ENCODE measurements at places on chromosomes 1 and 21.

- DNase-seq, result no peak
Measured at GRCh38 chr1:202659974-202660373, 50.3 kb downstream of the SYT2 start.

- no peak for DNase-seq
Measured at GRCh38 chr1:3924825-3925220, 24.8 kb upstream of the C1orf174 start.

GRCh38 chr1:44134071-44134920, 7.1 kb downstream of the KLF18 start:
- no peak for DNase-seq

GRCh38 chr1:162137179-162137960, 67.9 kb downstream of the NOS1AP start:
- no peak for DNase-seq

GRCh38 chr1:210741564-210741963, 392.4 kb downstream of the KCNH1 start:
- no peak for DNase-seq

GRCh38 chr1:203268901-203269653, 36.2 kb upstream of the BTG2 start:
- peak; percentile 46 for DNase-seq

DNA sequence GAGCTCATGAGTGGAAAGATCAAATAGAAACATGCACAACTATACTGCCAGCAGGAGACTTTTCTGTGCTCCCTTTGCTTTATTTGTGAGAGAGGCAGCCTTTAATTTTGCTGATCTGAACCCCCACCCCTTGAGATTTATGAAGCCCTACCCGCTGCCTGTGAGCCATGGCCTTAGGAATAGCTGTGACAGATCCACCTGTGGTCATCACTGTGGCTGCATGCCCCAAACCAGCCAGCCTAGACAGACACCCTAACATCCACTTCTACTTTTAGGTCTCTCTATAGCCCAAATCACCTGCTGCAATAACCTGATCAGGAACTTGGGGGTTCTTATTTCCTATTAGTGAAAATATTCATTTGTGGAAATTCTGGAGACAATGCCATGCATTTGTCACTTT, 196.2 kb downstream of the C1orf94 start:
- no peak for DNase-seq

DNA sequence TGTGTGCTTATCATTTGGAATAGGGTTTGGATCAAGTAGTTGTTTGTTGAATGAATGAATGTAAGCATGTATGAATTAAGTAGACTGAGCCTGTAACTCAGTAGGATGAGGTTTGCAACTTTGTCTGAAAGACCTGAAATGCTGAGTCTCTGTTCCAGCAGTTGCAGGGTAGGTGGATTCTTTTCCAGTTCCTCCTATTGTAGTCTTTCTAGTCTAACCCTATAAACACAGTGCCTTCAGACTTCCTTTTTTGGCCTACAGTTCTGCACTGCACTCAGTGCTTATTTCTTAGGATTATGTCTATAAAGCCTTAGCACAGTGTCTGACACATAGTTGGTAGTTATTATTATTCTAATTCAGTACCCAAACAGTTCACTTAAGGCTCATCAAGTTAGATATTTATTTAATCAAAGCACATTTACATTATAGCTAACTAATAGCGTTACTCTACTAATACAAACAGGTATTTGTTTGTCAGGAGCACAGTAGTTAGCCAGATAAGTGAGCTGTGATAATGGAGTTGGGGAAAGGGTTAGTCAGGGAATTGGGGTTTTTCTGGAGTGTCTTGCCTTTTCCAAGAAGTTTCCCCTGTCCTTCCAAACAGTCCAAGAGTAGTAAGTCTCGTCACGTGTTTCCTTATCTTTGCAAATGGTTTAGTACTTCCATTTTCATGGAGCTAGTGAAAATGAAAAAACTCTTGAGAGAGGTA, 45.0 kb downstream of the ABCD3 start:
- no peak for DNase-seq

DNA sequence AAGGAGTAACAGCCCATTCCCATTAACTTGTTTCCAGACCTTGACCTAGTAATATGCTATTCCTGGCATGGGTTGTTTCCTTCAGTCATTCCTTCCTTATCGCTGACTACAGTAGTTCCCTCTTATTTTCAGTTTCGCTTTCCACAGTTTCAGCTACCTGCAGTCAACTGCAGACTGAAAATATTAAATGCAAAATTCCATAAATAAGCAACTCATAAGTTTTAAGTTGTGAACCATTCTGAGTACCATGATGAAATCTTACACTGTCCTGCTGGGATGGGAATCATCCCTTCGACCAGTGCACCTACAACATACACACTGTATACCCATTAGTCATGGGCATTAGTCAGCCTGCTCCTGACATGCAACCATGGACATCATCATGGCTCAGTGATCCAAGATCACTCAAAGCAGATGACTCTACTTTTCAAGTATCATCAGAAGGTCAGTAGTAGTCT, 66.7 kb downstream of the CCDC30 start:
- no peak for DNase-seq

- DNase-seq, result no peak
Measured at GRCh38 chr1:192080684-192081083, 77.6 kb upstream of the RGS18 start.

- no peak for DNase-seq
Measured at GRCh38 chr1:198491028-198491427, 49.5 kb downstream of the ATP6V1G3 start.

DNA sequence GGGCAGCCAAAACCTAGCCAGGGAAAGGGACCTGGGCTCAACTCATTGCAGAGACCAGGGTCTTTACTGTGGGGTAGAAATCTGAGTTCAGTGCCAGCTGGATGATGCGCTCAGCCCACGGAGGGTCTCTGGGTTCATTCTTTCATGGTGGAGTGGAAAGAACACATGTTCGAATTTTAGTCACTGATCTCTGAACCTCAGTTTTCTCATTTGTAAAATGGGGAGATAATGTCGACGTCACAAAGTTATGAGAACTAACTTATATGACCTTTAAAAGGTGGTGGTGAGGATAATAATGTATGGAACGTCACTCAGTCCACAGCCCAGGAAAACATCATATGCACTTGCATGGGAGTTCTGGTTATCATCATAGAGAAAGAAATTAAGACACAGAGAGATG, 1.2 kb upstream of the TAL1 start:
- DNase-seq, result no peak

DNA sequence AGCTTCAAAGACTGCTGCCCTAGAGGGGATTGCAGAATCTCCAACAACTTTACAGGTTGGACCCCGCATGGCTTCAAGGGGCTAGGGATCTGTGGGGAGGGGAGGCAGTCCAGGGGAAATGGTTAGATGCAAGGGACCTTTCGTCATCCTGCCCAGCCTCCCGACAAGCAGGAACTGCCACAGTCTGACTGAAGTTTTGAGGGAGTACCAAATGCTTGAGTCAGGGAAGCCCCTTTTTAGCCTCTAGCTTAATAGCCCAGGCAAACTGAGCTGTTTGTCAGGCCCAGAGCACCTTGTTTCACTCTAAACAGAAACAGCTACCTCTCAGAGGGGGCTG, 1.1 kb downstream of the TOR3A start:
- no peak for DNase-seq

GRCh38 chr1:228445843-228446650, 29.4 kb upstream of the TRIM17 start:
- DNase-seq, result no peak

- no peak for DNase-seq
Measured at GRCh38 chr21:46191257-46191685, 7.0 kb upstream of the SPATC1L start.

- DNase-seq, result no peak
Measured at GRCh38 chr1:55749975-55750627, 534.9 kb upstream of the USP24 start.

DNA sequence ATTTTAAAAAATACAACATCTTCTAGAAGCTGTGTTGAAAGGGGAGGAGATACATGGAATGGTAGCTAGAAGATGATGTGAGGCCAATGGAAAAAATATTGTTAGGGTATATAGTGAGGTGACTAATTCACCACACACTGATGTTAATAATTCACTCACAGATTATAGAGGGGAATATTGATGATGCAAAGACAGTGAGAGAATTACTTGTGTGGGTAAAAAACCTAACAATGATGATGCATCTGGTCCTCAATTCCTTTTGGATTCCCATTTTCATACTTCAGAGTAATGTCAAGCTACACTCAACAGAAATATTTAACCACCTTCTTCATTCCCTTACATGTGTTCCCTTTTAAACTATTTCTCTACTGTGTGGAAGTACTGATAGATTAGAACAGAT, 169.5 kb upstream of the DPYD start:
- DNase-seq, result no peak

- no peak for DNase-seq
Measured at GRCh38 chr1:93578911-93579825, 102.5 kb downstream of the BCAR3 start.

DNA sequence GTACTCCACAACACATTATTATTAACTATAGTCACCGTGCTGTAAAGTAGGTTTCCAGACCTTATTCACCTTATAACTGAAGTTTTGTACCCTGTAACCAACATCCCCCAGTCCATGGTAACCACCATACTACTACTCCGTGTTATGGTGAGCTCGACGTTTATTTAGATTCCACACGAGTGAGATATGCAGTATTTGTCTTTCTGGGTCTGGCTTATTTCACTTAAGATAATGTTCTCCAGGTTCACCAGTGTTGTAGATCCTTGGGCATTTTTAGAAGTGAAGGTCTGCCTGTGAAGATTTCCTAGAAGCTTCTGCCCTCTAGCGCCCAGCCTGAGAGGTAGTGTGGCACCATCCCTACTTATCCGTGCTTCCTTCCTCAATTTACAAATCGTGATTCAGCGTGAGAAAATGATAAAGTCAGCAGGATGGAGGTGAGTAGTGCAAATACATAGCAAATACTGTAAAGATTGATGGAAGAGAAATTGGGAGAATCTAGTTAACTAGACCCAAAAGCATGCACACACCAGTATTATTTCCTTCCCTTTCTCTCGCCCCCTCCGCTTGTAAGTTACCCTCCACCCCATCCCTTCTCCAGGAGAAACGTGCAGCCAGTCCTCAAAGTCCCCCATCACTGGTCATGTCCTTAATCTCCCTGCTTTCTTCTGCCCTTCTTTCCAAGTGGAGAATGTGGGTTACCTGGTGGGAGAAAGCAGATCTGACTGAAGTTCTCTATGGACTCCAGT, 36.0 kb upstream of the DISC1 start:
- peak; percentile 13 for DNase-seq

- DNase-seq, result peak; percentile 91
Measured at GRCh38 chr21:33948096-33948950, 32.7 kb upstream of the ATP5PO start.

DNA sequence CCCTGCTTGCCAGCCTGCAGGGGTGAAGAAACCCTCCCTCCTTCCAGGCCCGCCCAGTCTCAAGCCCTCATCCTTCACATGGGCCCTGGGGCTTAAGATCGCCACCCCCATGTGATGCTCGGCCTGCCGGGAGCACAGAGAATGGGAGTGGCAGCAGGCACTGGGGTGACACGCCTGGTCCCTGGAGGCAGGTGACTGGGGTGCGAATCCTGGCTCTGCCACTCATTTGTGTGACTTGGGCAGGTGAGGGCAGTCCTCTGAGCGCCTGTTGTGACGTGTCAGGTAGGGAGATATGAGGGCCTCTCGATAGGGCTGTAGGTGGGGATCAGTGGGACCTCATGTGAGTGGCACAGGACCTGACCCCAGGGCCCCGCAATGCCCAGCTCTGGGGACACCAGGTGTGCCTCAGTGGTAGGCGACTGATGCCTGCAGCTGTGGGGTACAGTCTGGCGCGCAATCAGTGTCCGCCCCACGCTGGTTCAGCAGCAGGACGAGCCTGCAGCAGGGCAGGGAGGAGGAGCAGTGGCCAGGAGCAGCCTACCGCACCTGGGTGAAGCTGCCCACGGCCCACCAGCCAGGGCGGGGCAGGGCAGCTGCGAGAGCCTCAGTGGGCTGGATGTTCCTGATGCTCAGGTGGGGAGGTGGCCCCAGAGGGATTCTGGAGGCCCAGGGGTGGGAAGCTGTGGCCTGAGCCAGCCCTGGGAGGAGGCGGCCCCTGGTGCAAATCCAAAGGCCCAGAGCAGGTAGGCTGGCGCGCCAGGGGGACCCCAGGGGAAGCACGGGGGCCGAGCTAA, 6.2 kb downstream of the SH2D5 start:
- DNase-seq, result no peak

GRCh38 chr21:45348591-45349327, 56.2 kb upstream of the COL18A1 start:
- DNase-seq, result no peak

GRCh38 chr1:11748294-11749202, 12.6 kb downstream of the AGTRAP start:
- DNase-seq, result no peak

GRCh38 chr1:8963963-8964362, 18.3 kb downstream of the CA6 start:
- no peak for DNase-seq

DNA sequence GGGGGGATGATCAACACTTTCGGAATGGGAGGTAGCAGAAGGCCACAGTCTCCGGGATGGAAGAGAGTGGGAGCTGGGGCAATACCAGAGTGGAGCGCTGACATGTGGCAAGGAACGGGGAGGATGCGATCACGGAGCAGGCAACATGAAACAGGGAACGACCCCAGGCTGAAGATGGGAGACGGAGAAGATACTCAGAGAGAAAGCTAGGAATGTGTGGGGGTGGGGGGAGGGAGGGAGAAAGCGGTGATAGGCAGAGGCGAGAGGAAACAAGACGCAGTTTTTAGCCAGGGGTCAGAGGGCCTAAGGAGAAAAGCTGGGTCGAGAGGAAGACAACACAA, 577 bp downstream of the RAB3GAP2 start:
- peak; percentile 0 for DNase-seq

DNA sequence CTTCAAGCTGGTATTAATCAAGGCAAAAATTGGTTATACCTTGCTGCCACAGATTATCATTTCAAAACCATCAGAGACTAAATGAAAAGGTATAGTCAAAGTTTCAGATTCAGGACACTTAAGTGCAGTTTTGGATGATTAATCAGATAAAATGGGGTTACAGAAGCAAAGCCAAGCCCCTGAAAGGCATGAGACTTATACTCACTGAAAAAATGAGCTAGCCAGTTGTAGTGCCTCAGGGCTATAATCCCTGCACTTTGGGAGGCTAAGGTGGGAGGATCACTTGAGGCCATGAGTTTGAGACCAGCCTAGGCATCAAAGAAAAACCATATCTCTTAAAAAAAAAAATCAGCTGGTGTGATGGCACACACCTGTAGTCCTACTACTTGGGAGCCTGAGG, 15.2 kb downstream of the LRRC40 start:
- DNase-seq, result no peak

- DNase-seq, result no peak
Measured at GRCh38 chr1:5191470-5191869, 537.1 kb downstream of the AJAP1 start.

GRCh38 chr1:89949991-89950624, 44.8 kb upstream of the ZNF326 start:
- no peak for DNase-seq

- DNase-seq, result peak; percentile 43
Measured at GRCh38 chr1:6347641-6348487, 45.7 kb downstream of the ACOT7 start.

- no peak for DNase-seq
Measured at GRCh38 chr1:208919371-208919770, 664.1 kb upstream of the CAMK1G start.

- no peak for DNase-seq
Measured at GRCh38 chr1:155169541-155169940, 3.6 kb downstream of the KRTCAP2 start.

- no peak for DNase-seq
Measured at GRCh38 chr1:1230656-1231399, 973 bp downstream of the SDF4 start.

- no peak for DNase-seq
Measured at GRCh38 chr1:39759436-39759726, 11.8 kb downstream of the OXCT2 start.
